ENCODE measurements at places on chromosomes 11 and 22.

DNA sequence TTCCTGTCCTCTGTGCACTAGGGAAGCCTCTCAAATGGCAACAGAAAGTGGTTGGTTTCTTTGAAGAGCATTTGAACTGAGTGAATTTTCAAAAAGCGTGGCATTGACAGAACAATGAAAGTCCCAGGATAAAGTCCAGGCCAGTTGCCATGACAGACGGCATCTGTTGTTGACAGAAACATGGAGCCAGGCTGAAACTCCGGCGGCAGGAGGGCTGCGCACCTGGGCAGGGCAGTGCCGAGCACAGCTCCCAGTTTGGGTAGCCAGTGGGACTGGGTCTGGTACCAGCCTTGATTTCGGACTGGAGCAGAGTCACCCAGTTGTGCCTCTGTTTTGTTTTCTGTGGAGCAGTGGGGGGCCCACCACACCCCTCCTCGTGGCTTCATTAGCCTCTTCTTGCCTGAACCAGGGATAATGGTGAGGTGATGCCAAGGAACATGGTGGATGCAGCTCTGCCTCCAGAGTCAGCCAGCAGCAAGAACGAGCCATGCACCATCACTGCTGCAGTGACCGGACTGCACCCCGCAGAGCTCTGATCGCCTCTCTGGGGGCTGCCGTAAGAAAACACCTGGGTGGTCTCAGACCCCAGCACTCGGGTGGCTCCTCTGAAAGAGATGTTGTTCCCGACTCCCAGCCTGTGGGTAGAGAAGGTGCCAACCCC is 9.8 kb upstream of the SEPTIN5 start:
- DNase-seq = no peak

DNA sequence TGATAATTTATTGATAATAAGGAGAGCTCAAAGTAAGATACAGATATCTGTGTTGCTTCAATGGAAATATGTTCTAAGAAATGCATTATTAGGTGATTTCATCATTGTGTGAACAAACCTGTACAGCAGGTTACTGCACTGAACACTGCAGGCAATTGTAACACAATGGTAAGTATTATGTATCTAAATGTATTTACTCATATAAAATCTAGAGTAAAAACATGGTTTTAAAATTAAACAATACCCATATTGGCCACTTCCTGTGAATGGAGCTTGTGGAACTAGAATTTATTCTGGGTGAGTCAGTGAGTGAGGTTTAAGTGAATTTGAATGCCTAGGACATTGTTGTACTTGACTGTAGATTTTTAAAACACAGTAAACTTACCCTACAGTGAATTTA is 722.9 kb upstream of the RAG2 start:
- no peak for DNase-seq

- peak; percentile 49 for DNase-seq
Measured at GRCh38 chr22:44182588-44183286, 2.0 kb downstream of the PARVG start.

DNA sequence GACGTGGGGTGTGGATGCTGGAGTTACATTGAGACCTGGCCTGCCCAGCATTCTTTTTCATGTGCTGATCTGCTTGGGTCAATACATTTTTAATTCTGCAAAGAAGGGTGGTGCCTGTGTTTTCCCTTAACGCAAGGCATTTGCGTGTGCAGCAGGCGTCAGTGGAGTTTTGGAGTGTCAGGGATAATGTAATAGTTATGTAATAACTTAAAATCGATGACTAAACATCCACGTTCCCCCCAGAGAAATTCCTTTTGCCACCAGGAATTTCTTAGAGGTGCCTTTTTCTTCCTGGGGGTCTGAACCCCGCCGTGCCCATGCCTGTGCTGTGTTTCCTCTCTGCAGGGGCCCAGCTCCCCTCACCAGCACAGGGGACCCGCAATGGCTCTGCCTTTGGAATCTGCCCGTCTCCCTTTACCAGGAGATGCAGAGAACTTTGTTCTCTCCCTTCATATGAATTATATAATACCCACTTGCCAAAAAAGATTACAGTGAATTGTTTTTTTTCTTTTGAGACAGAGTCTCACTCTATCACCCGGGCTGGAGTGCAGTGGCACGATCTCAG is 62.6 kb downstream of the TBC1D22A start:
- no peak for DNase-seq

DNA sequence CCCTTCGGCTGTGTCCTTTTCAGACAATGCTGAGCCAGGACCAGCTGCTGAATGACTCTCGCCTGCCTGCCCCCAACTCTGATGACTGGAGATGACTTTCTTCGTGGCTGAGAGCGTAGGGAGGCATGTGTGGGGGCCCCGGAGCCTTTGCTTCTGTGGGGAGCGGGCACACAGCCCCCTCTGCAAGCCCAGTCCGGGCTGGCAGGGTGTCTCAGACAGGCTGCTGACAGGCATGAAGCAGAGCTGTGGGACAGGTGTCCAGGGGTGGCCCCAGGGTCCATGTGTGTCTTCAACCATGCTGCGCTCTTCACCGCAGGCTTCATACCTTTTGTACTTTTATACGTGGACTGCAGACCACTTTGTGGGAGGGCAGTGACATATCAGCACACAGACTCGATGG is 16.6 kb downstream of the CYB5R2 start:
- DNase-seq = no peak

- DNase-seq = no peak
Measured at GRCh38 chr11:123450623-123451022, 20.6 kb downstream of the GRAMD1B start.

DNA sequence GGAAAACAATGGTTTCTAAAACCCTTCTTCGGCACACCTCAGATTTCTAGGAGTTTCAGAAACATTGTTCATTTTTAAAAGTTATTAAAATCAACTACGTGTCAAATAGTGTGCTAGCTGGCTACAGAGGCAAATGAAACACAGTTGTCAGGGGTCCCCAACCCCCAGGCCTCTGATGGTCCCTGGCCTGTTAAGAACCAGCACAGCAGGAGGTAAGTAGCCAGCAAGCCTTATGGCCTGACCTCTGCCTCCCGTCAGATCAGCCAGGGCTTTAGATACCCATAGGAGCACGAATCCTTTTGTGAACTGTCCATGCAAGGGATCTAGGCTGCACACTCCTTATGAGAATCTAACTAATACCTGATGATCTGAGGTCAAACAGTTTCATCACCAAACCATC is 648.2 kb downstream of the FAM181B start:
- no peak for DNase-seq

DNA sequence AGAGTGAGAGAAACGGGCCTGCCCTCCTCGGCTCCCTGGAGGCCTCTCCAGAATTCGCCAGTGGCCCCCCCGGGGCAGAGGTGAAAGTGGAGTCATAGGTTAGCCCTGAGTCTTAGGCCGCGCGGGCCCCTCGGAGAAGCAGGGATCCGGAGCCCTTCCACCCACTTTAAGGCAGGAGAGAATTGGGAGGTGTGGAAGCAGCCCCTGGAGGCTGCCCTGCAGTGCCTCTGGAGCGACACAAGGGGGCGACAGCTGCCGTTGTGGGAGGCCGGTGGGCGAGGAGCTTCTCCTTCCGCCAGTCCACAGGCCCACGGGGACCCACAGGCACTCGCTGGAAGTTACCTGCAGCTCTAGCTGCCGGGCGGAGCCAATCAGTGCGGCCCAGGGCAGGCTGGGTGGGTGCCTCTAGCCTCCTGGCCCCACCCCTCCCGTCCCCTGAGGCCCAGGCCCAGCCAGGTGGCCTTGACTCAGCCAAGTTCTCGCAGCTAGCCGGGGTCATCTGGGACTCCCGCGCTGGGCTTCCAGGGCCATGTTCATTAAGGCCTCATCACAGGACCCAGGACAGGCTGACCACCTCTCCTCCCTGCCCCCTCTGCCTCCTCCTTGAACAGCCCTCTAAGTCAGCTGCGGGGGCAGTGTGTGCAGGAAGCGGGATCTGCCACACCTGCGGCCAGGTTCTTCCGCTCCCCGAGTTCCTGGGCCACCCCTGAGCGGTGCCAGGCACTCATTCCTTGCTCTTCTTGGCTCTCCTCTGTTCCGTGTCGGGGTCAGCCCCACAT is 5.0 kb downstream of the DGKZ start:
- peak; percentile 86 for DNase-seq

GRCh38 chr11:8704136-8704535 is 21.5 kb downstream of the RPL27A start:
- no peak for DNase-seq

GRCh38 chr11:9790703-9791102 is 126.8 kb downstream of the SWAP70 start:
- DNase-seq = no peak

GRCh38 chr22:46761539-46762237 is 762 bp upstream of the TBC1D22A start:
- DNase-seq = no peak

DNA sequence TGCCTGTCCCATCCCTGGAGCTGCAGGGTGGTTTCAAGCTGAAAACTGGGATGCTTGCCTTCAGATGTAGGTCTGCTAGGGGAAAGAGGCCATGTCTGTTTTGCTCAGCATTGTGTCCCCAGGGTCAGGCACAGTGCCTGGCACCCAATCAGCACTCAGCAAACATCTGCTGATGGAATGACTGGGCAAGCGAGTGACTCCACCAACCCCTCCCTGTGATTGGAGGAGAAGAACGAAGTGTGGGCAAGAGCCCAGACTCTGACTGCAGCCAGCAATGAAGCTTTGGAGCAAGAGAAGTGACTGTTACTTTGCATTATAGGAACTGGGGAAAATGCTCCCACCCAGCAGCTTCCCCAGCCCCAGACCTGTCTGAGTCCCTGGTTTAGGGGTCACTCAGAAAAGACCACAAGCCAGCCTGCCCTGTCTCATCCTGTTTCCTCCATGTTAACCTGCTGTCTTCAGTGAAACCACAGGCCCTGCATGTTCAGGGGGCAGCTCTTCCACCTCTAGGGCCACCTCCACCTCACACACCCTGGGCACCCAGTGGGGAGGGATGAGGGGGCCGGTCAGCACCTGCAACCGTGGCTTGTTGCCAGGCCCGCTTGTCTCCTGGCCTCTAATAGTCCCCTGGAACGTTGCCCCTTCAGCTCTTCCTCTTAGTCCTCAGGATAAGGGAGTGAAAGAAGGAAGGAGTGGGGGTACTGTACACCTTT is 147.4 kb downstream of the TRIM29 start:
- DNase-seq = no peak

GRCh38 chr11:57434640-57435546 is 8.0 kb upstream of the SLC43A3 start:
- no peak for DNase-seq

DNA sequence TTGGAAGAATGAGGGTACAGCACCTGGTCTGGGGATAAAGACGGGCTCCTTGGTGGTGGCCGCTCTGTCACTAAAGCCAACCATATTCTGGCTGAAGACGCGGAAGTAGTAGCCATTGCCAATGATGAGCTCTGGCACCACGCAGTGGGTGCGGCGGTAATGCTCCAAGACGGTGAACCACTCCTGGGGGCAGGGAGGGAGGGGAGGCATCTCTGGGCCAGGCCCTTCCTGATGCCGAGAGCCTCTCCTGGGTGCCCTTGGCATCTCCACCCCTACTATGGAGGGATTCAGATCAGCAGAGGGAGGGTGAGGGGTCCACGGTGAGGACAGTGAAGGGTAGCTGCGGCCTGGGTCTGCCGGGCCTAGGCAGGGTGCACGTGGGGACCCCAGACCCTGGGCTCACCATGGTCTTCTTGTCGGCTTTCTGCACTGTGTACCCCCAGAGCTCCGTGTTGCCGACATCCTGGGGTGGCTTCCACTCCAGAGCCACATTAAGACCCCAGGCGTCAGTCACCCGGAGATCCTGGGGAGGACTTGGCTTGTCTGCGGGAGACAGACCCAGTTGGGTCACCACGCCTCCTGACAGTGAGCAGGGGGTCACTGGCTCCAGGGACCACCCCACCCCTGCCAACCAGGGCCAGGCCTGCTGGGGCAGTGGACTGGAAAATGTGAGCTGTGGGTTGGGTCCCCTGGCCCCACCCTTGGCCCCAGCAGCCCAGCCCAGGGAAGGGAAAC is 19.5 kb downstream of the MYBPC3 start:
- DNase-seq = no peak

DNA sequence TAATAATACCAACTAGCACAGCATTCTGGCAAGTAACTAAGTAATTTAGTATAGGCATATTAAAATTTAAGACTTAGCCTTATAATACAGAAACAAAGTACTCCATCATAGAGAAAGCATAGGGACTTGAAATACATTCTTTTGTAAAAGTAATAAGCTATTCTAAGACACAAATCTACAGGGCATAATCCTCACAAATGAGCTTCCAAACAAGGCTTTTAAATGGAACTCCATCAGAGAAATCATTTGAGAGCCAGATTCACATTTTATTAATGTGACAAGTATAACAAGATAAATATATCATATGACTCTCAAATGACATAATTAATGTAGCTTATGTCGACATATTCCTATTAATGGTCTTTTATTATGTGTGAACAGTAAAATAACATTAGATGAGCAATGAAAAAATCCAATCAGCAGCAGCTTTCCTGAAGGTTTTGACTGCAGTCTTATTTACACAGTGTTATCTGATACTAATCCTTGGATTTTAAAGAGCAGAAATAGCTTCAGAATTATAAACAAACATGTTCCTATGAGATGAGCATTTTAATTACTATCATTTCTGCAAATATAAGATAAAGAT is 241.4 kb downstream of the TTC28 start:
- DNase-seq = no peak

GRCh38 chr22:44020981-44021380 is 3.1 kb upstream of the PARVB start:
- no peak for DNase-seq

DNA sequence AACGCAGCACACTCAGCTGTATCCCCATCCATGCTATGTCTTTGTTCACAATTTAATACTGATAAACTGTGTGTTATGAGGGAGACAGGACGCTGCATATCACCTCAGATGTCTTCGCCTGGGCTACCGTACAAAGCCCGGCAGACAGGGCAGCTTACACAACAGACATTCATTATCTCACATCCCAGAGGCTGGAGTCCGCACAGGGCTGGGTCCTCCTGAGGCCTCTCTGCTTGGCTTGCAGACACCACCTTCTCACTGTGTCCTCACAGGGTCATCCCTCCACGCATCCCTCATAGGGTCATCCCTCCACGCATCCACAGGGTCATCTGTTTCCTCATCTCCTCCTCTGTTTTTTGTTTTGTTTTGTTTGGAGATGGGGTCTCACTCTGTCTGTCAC is 61.2 kb downstream of the SHANK2 start:
- DNase-seq = no peak

- peak; percentile 15 for DNase-seq
Measured at GRCh38 chr11:9017773-9018172, 14.0 kb upstream of the NRIP3 start.

Measured in CD4-positive, alpha-beta T cell treated with Interleukin-2 at 100 ng/mL for 4 hours (primary cell).